Pulmonary artery endothelial cell (primary cell): ENCODE measurements at places on chromosomes 3 and 15.

DNA sequence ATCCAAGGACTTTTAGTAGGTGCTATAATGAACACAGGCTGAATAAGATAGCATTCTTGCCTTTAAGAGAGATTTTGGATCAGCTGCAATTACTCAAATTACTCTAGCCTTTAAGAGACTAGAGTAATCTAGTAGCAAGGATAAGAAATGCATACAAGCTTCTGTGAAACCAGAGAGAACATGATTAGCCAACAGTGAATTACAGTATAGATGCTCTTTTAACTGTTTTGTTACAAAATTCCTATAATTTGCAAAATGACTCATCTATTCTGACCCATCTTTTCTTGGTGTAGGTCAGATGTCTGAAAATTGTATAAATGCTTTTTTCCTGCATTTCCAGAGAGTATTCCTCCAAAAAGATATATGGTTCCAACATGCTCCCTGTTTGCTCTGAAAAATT, 66.9 kb downstream of the CEP63 start:
- no peak for DNase-seq

DNA sequence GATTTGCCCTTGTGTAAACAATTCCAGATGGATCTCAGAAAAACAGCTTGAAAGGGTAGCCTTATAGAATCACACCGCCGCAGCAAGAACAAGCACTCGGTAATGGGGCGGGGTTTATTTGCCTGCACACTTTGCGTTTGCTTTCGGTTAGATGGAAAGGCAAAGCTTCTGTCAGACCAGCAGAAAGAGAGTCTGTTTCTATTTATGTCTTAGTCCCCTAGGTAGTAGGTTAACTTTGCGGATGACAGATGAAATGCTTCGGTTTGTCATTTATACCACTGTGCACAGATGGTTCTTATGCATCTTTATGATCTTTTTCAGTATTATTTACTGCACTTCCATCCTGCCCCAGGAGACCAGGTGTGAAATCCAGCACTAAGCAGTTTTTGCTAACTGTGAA, 62.2 kb downstream of the PYDC2 start:
- no peak for DNase-seq

- no peak for DNase-seq
These were observed 83.0 kb upstream of the NAALADL2 start for GRCh38 chr3:174776123-174776522.

DNA sequence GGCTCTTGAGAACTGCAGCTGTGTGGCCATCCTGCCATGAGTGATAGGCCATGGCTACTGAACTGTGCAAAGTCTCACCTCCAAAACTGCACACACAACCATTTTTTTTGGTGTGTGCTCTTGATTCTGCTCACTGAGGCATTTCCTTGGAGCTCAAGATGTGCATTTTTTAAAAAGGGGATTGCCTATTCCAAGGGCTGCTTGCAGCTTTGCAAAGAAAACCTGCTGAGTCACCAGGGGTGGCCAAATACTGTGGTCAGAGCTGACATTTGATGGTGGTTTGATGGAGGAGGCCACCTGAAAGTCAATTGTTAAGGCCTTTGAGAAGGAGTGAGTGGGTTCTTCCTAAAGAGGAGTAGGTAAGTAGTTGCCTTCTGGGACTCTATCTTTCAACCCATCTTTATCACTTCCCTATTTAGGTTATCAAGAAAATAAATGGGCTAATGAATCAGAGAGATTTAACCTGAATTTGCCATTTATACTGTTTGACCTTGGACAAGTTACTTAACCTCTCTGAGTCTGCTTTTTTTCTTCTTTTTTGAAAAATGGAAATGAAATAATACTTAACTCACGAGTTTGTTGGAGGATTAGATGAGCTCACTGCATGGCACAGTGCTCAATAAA, 87.9 kb downstream of the CHST2 start:
- no peak for DNase-seq

DNA sequence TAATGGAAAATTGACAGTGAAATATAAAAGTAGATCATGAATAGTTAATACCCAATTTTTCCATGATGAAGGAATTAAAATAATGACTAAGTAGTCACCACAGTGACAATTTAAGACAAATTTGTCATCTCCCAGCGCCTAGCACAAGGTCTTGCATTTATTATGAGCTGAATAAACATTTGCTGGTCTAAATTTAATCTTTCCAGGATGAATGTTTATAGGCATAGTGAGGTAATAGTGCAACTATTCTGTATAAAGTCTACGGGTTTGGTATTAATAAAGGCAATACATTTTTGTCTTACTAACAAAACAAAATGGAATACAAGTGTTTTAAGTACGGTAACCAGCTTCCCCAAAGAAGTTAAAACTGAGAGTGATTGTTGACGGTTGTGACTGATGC, 209.3 kb downstream of the CD47 start:
- no peak for DNase-seq

DNA sequence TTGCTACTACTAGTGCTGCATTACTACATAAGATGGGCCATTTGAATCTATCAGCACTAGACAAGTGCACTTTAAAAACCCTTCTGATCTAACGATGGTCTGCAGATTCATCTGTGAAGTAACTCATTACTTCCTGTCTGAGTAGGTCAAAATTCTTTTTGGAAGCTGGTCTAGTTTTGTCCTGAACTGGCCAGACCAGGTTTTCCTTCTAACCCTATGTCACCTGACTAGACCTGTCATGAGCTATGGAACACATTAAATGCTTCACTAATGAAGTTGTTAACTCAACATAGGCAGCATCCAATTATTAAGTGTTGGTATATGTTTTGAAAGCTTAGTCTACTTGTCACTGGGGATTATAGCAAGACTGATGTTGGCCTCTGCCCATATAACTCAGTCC, 10.1 kb upstream of the RBM5 start:
- DNase-seq, result no peak

DNA sequence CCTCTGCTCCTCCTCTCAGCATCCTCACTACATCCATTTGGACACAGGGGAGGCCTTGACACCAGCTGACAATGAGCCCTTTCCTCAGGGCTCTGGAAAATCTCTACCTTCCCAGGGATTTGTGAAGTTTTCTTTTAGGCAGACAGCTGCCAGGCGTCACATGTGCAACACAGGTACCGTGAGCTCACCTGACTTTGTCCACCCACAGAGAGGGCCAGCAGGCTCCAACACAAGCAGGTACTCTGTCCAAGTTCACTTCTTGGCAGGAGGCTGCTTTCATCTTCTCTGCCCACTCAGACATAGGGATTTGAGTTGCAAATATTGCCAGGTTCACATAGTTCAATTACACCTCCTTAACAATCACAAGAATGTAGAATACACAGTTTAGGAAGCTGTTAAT, 15.3 kb upstream of the MINAR1 start:
- DNase-seq, result no peak

DNA sequence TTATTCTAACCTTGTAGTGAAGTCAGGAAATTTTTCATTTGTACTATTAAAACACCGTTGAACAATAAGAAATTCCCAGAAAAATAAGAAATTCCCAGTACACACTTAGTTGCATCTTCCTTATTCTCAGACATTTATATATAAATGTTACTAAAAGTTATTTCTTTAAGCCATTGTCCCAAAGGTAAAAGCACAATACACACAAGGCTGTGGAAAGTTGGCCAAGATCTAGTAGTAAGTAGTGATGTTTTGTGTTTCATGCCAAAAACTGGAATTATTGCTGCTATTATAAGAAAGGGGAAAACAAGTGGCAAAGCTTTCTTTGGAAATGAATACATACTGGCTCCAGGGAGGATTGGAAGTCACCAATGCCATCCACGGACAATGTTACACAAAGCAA, 802.5 kb upstream of the DPPA4 start:
- DNase-seq, result no peak

- no peak for DNase-seq
These were observed 60.4 kb downstream of the HMG20A start for GRCh38 chr15:77480859-77481633.

- no peak for DNase-seq
These were observed 84.3 kb downstream of the RPLP1 start for GRCh38 chr15:69536726-69537512.

- no peak for DNase-seq
These were observed 64.4 kb downstream of the CRYBG3 start for GRCh38 chr3:97885931-97886824.

DNA sequence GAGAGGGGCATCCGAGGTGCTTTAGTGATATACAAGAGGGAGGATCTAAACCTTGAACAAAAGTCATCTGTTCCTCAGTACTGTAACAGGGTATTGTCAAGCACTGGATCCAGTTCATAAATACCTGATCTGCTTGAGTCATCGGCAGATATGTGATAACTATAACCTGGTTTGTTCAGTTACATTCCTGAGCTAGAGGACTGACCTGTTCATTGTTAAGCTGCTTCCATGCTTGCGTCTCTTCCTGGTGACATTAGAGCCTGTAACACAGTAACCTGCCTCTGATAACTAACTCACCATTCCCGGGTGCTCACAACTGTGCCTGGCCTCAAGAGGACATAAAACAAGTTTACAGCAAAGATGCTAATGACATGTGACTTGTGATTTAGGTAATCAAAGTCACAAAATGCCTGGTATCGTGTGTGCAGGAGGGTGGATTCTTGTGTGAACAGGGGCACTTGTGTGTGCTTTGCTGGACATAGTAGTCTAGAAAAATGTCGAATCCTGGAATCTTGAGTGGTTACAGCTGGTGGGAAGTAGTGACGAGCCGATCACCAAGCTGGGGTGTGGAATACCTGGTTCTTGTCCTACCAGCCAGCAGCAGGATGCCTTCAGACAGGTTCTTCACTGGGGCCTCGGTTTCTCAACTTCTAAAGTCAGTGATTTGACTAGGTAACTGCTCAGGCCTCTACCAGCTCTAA, 30.9 kb upstream of the POLR2M start:
- DNase-seq, result no peak

DNA sequence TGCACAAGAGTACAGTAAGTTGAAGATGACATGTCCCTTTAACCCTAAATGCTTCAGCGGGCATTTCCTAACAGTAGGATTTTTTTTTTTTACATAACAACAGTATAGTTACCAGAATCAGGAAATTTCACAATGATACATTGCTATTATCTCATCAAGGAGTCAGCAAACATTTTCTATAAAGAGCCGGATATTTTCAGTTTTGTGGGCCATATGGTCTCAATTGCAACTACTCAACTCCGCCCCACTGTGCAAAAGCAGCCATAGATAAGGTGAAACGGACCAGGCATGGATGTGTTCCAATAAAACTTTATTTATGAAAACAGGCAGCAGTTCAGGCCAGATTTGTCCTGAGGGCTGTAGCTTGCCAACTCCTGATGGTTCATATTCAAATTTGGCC, 130.6 kb downstream of the SMAD6 start:
- no peak for DNase-seq

DNA sequence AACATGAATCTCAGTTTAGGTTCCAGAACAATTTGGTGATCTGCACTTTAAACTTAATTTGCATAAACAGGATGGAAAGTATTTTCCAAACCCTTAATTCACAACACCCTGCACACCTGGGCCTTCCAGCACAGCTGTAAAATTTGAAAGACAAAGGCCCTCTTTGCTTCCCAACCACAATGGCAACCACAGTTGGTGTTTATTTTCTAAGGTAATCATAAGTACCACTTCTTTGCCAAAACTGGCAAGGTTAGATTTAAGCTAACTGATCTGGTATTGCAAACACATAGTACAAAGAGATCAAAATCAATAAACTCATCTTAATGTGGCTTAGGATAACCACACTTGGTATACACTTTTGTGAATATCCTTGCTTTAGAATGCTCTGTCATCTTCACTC, 4.1 kb downstream of the LRIG1 start:
- DNase-seq, result no peak

- DNase-seq, result no peak
These were observed 38.4 kb downstream of the PAQR5 start for GRCh38 chr15:69337138-69337537.

- DNase-seq, result no peak
These were observed 141.8 kb upstream of the NECTIN3 start for GRCh38 chr3:110929816-110930215.

- DNase-seq, result no peak
These were observed 101.0 kb downstream of the CD200R1L start for GRCh38 chr3:112745567-112746248.

DNA sequence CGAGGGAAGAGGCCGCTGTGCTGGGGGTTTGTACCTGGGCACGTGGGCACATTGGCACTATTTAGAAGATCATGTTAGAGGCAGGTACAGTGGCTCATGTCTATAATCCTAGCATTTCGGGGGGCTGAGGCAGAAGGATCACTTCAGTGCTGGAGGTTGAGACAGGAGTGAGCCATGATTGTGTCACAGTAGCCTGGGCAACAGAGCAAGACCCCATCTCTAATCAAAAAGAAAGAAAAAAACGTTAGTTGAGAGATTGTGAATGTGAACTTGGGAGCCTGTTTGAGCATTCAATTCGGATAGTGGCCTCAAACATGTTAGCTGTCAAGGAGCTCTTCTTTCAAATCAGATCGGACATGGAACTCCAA, 36.6 kb downstream of the IDH2 start:
- DNase-seq, result no peak

DNA sequence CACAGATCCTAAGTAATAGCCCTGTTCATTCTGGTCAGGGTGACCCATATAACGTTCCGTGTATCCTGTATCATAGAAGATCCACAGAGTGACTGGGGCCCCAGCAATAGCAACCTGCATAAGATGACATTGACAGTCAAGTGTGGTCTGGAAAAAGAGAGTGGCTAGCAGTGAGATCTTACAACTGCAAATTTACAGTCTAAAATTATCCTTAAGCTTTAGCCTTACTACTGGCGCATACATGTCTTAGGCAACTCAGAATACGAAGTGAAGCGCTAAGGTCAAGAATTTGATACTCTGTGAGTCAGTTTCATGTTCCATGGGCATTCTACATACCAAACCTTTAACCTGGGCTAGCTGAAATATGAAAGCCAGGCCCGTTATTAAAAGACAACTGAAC, 29.2 kb upstream of the IGDCC4 start:
- DNase-seq, result no peak

DNA sequence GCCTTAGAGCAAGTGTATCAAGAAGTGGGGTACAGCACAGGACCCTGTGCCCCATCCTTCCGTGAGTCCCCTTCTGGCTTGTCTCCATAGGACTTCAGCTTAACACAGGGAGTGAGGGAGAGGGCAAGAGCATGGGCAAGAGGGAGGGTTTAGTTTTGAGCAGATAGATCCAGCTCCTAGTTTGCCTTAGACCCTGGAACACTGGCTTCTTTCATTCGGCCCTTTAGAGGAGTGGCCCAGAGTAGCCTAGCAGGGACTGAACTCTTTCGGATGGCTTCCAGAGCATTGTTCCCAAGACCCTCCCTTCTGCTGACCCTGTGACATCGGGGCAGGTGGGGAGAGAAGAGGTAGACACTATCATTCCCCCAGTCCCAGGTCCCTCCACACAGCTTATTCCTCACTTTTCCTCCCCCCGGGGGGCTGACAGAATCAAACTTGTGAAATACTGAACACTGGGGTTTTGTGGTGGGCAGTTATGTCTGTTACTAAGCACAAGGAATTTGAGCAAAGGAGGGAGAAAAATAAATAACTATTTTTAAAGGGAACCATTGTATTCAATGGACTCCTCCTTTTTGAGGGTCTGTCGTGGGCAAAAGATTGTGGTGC, 289.6 kb upstream of the C2CD4B start:
- no peak for DNase-seq

DNA sequence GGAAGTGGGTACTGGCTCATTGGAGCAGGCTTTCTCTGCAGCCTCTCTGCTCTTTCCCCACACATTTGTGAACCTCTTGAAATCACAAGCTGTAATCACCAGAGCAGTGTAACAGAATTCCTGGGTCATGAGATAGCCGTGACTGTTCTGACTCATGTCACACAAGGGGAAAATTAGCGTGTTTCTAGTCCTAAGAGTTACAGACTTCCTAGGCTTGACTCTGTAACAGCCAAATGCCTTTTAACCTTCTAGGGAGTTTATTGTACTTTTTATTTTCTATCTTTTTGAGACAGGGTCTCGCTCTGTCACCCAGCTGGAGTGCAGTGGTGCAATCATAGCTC, 54.7 kb upstream of the TRAK1 start:
- DNase-seq, result peak; percentile 73
